ENCODE measurements at places on chromosomes 16 and 17.

DNA sequence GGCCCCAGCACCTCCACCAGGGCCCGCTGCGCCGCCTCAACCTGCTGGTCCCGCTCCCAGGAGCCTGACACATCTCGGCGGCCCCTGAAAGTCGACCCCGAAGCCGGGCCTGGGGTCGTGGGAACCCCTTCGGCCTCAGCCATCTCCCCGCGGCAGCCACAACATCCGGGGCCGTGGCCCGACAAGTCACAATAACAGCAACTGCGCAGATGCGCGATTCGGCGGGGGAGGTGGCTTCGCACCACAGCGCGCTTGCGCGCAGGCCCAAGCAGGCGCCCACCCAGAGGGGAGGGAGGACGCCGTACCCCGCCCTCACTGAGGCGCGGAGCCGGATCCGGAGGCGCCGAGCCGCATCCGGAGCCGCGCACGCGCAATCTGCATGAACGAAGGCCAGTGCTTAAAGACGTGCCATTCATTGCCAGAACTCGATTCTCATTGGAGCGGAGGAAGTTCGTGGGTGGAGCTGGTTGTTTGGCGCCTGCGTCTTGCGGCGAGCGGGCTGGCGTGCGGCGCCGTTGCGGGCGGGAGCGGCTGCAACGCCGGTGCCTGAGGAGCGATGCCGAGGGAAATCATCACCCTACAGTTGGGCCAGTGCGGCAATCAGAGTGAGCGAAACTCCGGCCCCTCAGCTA, at the start of the genes RETREG3 and TUBG1:
RETREG3 (minus strand) TSS at position 193 of the 632 bp plus-strand sequence; CDS start at position 143, 50 bp downstream.
TUBG1 (plus strand) TSS at position 502 of the 632 bp plus-strand sequence; CDS start at position 557, 55 bp downstream.
- peak within 1 kb of the TSS; percentile 91 for H3K27ac ChIP-seq
- H3K4me1 ChIP-seq, result peaks cover 42% of the 10 kb centered on the region
- peak within 1 kb of the TSS; percentile 99 for H3K4me3 ChIP-seq
- no peaks in the 10 kb centered on the region for H3K27me3 ChIP-seq
- peaks cover 47% of the 10 kb centered on the region for H3K36me3 ChIP-seq

DNA sequence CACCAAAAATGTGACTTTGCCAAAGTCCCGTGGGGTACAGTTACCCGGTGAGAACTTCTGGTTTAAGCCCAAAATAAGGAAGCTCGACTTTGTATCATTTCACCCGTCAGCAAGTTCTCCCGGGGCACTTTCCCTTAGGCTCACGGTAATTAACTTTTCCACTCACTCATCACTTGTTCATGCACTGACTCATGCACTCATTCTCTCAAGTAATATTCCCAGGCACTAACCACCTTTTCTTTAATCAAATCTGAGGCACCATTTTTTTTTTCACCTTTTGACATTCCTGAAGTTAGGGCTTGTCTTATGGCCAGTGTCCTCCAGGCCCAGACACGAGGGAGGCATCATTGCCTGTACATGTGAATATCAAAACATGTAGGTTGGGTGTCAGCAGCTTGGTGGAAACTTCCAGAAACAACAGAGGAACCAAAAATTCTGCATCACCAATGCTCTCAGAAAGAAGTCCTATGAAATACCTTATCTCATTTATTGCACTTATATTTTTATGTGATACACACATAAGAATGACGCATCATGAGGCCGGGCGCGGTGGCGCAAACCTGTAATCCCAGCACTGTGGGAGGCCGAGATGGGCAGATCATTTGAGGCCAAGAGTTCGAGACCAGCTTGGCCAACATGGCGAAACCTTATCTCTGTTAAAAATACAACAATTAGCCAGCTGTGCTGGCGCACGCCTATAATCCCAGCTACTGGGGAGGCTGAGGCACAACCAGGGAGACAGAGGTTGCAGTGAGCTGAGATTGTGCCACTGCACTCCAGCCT, 36.1 kb upstream of the ATP2C2 start:
- no peaks in the 10 kb centered on the region for H3K4me1 ChIP-seq
- H3K36me3 ChIP-seq, result no peaks in the 10 kb centered on the region
- DNase-seq, result no peak
- H3K27ac ChIP-seq, result no peak overlapping the region
- H3K27me3 ChIP-seq, result peaks cover 3% of the 10 kb centered on the region
- H3K4me3 ChIP-seq, result no peak overlapping the region

GRCh38 chr16:87970186-87970585, 19.0 kb downstream of the BANP start:
- DNase-seq, result no peak
- no peaks in the 10 kb centered on the region for H3K27me3 ChIP-seq
- H3K4me1 ChIP-seq, result peaks cover 24% of the 10 kb centered on the region
- H3K27ac ChIP-seq, result no peak overlapping the region
- H3K4me3 ChIP-seq, result no peak overlapping the region
- H3K36me3 ChIP-seq, result peaks cover 34% of the 10 kb centered on the region

DNA sequence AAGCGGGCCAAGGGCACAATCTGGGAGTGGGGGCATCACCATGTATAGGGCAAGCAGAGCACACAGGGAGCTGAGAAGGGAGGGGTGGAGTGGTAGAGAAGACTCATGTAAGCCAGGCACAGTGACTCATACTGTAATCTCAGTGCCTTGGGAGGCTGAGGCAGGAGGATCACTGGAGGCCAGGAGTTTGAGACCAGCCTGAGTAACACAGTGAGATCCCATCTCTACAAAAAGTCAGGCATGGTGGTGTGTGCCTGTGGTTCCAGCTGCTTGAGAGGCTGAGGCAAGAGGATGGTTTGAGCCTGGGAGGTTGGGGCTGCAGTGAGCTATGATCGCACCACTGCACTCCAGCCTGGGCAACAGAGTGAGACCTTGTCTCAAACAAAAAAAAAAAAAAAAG, 40.8 kb downstream of the ARHGAP27 start:
- H3K36me3 ChIP-seq, result peaks cover 13% of the 10 kb centered on the region
- H3K4me3 ChIP-seq, result no peak overlapping the region
- H3K4me1 ChIP-seq, result peaks cover 10% of the 10 kb centered on the region
- no peak for DNase-seq

DNA sequence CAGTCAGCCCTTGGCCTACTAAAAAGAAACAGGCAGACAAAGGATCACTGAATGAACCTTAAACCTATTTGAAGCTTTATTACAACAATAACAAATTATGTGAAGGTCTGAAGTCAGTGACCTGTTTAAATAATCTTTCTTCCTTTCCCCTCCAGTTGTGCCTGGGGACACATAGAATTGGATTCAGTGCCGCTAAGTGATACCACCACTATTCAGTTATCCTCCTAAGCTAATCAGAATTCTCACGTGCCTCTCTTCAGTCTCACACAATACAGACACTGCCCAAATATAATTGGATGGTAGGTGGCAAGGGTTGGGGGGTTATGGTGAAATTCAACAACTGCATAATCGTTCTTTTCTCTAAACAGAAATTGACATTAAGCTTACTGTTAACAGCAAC, 11.4 kb downstream of the TXNDC11 start:
- H3K4me1 ChIP-seq, result peaks cover 73% of the 10 kb centered on the region
- H3K27me3 ChIP-seq, result no peaks in the 10 kb centered on the region
- H3K27ac ChIP-seq, result no peak overlapping the region
- DNase-seq, result no peak

DNA sequence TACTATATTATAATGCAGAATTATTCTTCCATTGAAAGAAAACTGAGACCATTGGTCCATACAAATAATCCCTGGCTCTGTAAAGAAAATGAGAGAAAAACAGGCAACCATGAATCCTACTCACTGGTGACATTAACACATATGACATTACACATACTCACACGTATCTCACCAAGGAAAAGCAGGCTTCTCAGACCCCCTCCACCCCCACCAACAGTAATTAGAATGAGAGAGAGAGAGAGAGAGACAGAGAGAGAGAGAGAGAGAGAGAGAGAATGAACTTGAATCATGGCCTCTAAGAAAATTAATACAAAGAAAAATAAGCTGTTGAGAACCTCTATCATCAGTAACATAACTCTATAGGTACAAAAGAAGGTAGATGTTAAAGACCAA, 132.0 kb downstream of the SNX11 start:
- H3K4me1 ChIP-seq, result peaks cover 62% of the 10 kb centered on the region
